Activated CD4-positive, alpha-beta memory T cell treated with anti-CD3 and anti-CD28 coated beads, Interleukin-2, amount 10 ng/mL, durations not matched to agents 7 days and 5 days (primary cell): ENCODE measurements at places on chromosomes 6 and 20. TPM values are rescaled to one million over a fixed set of nuclear protein-coding genes. Genes with fewer than 3 reads are reported as not detected.
A peak's percentile ranks its signal among the peaks of the same experiment; 100 is the strongest.

Gene SRC
- 2.6 TPM for total RNA-seq

Gene ZHX3
- 5.9 TPM for total RNA-seq

Gene DLL1
- not detected for total RNA-seq

Gene RNF182
- not detected for total RNA-seq

Gene ADGRB3
- total RNA-seq: not detected

DNA sequence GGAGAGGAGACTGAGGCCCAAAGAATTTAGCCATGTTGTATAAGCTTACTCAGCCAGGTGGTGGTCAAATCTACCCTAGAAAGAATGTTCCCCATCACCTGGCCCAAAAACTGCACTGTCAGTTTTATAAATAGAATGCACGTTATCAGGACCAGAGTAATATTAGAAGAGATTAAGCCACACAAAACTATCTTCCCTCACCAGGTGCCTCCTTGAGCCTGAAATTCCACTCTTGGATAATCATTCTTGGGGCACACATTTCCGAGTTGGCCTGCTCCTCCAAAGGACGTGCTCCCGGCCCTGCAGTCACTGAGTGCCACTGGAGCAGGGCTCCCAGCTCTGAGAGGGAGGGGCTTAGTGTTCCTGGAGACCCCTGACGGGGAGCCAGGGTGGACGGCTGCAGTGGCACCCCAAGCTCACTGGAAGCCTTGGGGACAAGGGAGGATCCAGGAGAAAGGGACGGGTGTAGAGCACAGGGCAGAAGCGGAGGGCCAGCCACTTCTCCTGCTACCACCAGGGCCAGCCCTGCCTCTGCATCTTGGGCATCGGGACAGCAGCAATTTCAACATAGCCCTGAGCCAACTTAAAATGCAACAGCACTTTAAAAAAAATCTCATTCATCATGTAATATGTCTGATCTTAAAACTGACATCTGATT lies 160.8 kb upstream of the QKI start:
- H3K27me3 ChIP-seq: peaks cover 2% of the 10 kb centered on the region
- H3K4me1 ChIP-seq: no peaks in the 10 kb centered on the region
- DNase-seq: no peak

DNA sequence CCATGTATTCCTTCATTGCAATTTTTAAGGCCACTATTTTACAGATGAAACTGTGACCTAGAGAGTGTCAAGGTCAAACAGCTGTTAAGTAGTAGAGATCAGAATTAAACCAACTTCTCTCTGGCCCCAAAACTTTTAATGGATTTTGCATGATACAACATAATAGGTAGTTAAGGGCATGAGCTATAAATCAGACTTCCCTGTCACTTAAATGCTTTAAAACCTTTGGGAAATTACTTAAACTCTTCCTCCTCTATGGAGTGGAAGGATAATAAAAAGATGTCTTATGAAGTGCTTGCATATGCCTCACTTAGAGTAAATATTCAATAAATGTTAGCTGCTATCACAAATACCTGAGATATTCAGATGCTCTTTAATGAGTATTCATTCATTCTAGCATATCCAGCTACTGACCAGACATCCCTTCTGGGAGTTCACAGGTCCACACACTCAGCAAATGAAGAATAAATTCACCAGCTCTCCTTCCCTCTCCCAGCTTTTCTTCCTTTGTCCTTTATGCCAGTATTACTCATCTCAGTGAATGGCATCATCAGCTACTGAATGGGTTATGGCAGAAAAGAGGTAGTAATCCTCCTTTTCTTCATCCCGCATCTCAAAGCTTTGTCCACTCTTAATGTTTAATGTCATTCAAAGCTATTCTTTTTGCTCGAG lies 36.2 kb downstream of the EYA4 start:
- DNase-seq: no peak
- no peak overlapping the region for H3K27ac ChIP-seq
- no peaks in the 10 kb centered on the region for H3K36me3 ChIP-seq
- H3K4me1 ChIP-seq: no peaks in the 10 kb centered on the region
- H3K4me3 ChIP-seq: no peak overlapping the region

- H3K4me3 ChIP-seq: no peak overlapping the region
- DNase-seq: peak; percentile 17
- no peak overlapping the region for H3K27ac ChIP-seq
- no peaks in the 10 kb centered on the region for H3K36me3 ChIP-seq
- no peaks in the 10 kb centered on the region for H3K27me3 ChIP-seq
These were observed 626.1 kb upstream of the ID4 start for GRCh38 chr6:19210849-19211590.

- H3K36me3 ChIP-seq: peaks cover 3% of the 10 kb centered on the region
- H3K27ac ChIP-seq: no peak overlapping the region
- H3K4me3 ChIP-seq: no peak overlapping the region
- H3K4me1 ChIP-seq: peaks cover 17% of the 10 kb centered on the region
These were observed 932 bp downstream of the PACRG start for GRCh38 chr6:162728706-162729105.

DNA sequence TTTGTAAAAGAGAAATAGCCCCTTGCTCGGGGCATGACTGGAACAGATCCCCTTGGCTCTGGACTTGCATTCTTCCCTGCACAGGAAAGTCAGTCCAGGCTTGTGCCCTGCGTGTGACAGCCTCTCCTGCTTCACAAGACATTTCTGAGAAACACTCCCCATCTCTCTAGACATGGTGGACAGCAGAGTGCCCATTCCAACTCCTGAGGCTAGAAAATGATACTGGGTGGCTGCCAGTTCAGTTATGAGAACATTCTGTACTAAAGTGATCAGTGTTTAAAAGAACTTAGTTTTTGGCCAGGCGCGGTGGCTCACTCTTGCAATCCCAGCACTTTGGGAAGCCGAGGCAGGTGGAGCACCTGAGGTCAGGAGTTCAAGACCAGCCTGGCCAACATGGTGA lies 41.3 kb downstream of the TGM3 start:
- H3K4me3 ChIP-seq: no peak overlapping the region
- DNase-seq: no peak
- H3K4me1 ChIP-seq: no peaks in the 10 kb centered on the region
- no peaks in the 10 kb centered on the region for H3K36me3 ChIP-seq
- peaks cover 1% of the 10 kb centered on the region for H3K27me3 ChIP-seq
- no peak overlapping the region for H3K27ac ChIP-seq

DNA sequence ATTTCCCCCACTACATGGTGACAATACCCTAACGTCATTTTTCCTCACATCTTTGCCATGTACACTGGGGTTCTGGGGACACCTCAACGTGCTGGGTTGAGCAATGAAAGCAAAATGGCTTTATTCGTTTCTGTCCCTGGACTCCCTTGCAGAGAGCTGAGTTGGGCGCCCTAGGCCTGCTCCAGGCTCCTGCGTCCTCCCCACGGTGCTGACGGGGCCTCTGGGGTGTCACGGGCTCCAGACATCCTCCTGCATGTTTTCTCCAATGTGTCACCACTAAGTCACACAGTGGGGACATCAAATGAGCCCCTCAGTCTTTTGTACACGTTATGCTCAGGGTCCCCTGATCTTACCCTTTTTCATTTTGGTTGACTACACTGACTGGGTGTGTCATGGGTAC lies 99.8 kb downstream of the TTLL2 start:
- no peak for DNase-seq
- no peak overlapping the region for H3K4me3 ChIP-seq
- H3K36me3 ChIP-seq: no peaks in the 10 kb centered on the region
- H3K4me1 ChIP-seq: no peaks in the 10 kb centered on the region

GRCh38 chr20:63739130-63740069 lies at the start of gene SLC2A4RG:
Gene SLC2A4RG (plus strand): TSS chr20:63739776. CDS start chr20:63739913, 137 bp downstream.
- DNase-seq: peak; percentile 76
- peaks cover 18% of the 10 kb centered on the region for H3K4me1 ChIP-seq
- H3K4me3 ChIP-seq: peak within 1 kb of the TSS; percentile 62
- no peaks in the 10 kb centered on the region for H3K27me3 ChIP-seq

GRCh38 chr6:149385998-149386646 lies 13.9 kb upstream of the SUMO4 start:
- H3K27ac ChIP-seq: peak overlapping the region; percentile 41
- H3K4me1 ChIP-seq: peaks cover 68% of the 10 kb centered on the region
- H3K27me3 ChIP-seq: no peaks in the 10 kb centered on the region

GRCh38 chr6:137087902-137088301 lies 43.1 kb upstream of the IL20RA start:
- peaks cover 2% of the 10 kb centered on the region for H3K27me3 ChIP-seq
- no peak overlapping the region for H3K27ac ChIP-seq
- H3K4me1 ChIP-seq: peaks cover 5% of the 10 kb centered on the region
- H3K4me3 ChIP-seq: no peak overlapping the region

- no peaks in the 10 kb centered on the region for H3K27me3 ChIP-seq
- no peaks in the 10 kb centered on the region for H3K36me3 ChIP-seq
- DNase-seq: no peak
- H3K27ac ChIP-seq: no peak overlapping the region
- H3K4me3 ChIP-seq: no peak overlapping the region
- no peaks in the 10 kb centered on the region for H3K4me1 ChIP-seq
These were observed 1278.4 kb upstream of the GJE1 start for GRCh38 chr6:140854318-140854717.

- H3K4me3 ChIP-seq: no peak overlapping the region
- H3K4me1 ChIP-seq: no peaks in the 10 kb centered on the region
- no peaks in the 10 kb centered on the region for H3K36me3 ChIP-seq
- DNase-seq: no peak
- no peak overlapping the region for H3K27ac ChIP-seq
- H3K27me3 ChIP-seq: peaks cover 35% of the 10 kb centered on the region
These were observed 52.1 kb downstream of the FAXC start for GRCh38 chr6:99297415-99297814.

DNA sequence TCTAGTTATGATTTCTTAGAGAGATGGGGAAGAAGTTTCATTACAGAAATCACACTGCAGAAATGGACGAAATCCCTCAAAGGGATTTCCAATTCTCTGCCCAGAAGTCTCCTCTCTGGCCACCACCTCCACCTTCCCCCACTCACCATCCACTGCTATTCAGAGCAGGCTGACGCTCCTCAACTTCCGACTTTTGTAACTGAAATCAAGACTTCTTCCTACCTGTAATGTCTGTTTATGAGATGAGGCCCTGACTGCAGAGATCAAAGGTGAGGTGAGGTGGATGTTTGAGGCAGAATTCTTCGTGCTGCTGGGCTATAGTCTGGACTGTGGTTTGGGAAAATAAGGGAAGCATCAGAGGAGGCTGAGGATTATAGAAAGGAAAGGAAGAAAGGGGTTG lies 385.2 kb upstream of the ARID1B start:
- no peak for DNase-seq
- no peaks in the 10 kb centered on the region for H3K36me3 ChIP-seq
- H3K27ac ChIP-seq: no peak overlapping the region
- H3K4me1 ChIP-seq: peaks cover 26% of the 10 kb centered on the region
- H3K4me3 ChIP-seq: no peak overlapping the region

DNA sequence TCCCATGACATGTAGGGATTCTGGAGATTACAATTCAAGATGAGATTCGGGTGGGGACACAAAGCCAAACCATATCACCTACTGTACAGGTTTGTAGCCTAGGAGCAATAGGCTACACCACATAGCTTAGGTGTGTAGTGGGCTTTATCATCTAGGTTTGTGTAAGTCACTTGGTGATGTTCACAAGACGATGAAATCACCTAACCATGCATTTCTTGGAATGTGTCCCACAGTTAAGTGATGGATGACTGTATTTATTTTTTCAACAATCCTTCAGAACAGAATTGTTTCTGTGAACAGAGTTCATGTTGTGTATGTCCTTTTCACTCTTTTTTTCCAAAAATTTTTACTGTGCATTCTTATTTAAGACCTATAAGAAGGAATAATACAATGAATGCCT lies 76.1 kb downstream of the DTD1 start:
- H3K4me3 ChIP-seq: no peak overlapping the region
- H3K36me3 ChIP-seq: no peaks in the 10 kb centered on the region
- DNase-seq: no peak
- H3K4me1 ChIP-seq: no peaks in the 10 kb centered on the region
- H3K27me3 ChIP-seq: no peaks in the 10 kb centered on the region
- H3K27ac ChIP-seq: no peak overlapping the region

GRCh38 chr6:1586256-1586655 lies 23.5 kb upstream of the FOXC1 start:
- no peaks in the 10 kb centered on the region for H3K36me3 ChIP-seq
- no peaks in the 10 kb centered on the region for H3K4me1 ChIP-seq
- no peak overlapping the region for H3K4me3 ChIP-seq
- peaks cover 20% of the 10 kb centered on the region for H3K27me3 ChIP-seq

DNA sequence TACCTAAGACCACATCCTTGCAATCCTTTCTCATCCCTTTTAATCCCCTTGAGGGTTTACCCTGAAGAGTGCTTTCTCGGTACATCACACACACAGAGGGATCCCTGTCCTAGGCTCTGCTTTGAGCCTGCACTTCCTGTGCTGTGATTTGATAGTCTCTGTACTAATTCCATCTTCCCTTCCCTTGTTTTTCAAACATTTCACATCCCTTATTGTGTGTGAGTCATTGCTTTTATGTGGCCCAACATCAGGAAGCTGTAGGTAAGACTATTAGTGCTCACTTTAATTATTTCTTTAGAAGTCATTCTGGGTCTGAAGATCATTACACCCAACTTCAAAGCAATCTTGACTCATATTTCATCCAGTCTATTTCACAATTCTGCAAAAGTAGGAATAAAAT lies 57.2 kb upstream of the ANKEF1 start:
- H3K4me1 ChIP-seq: no peaks in the 10 kb centered on the region
- no peak for DNase-seq
- peaks cover 7% of the 10 kb centered on the region for H3K27me3 ChIP-seq
- H3K36me3 ChIP-seq: no peaks in the 10 kb centered on the region

GRCh38 chr6:146154197-146154596 lies 125.3 kb downstream of the GRM1 start:
- peaks cover 4% of the 10 kb centered on the region for H3K4me1 ChIP-seq
- H3K4me3 ChIP-seq: no peak overlapping the region
- no peak for DNase-seq
- no peaks in the 10 kb centered on the region for H3K36me3 ChIP-seq

- no peak overlapping the region for H3K4me3 ChIP-seq
- DNase-seq: no peak
- no peaks in the 10 kb centered on the region for H3K27me3 ChIP-seq
- H3K27ac ChIP-seq: no peak overlapping the region
- H3K36me3 ChIP-seq: peaks cover 25% of the 10 kb centered on the region
These were observed 3.3 kb downstream of the RMND1 start for GRCh38 chr6:151448623-151449022.

DNA sequence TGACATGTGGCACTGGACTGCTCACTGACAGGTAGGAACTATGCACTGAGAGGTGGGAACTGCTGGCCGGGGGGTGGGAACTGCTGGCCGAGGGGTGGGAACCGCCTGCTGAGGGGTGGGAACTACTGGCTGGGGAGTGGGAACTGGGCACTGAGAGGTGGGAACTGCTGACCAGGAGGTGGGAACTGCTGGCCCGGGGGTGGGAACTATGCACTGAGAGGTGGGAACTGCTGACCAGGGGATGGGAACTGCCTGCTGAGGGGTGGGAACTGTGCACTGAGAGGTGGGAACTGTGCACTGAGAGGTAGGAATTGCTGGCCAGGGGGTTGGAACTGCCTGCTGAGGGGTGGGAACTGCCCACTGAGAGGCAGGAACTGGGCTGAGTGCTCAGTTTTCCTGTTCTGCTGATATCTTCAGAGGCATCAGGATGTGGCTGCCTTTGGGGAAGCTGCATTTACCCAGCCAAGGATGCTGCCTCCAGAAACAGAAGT lies 90.2 kb downstream of the THBS2 start:
- no peaks in the 10 kb centered on the region for H3K4me1 ChIP-seq
- no peak overlapping the region for H3K4me3 ChIP-seq
- DNase-seq: no peak
- H3K27me3 ChIP-seq: no peaks in the 10 kb centered on the region
- H3K27ac ChIP-seq: no peak overlapping the region

- peaks cover 10% of the 10 kb centered on the region for H3K4me1 ChIP-seq
- H3K27me3 ChIP-seq: peaks cover 8% of the 10 kb centered on the region
- no peak overlapping the region for H3K27ac ChIP-seq
- no peak for DNase-seq
- H3K36me3 ChIP-seq: no peaks in the 10 kb centered on the region
These were observed 14.2 kb upstream of the PREX1 start for GRCh38 chr20:48841875-48842529.

GRCh38 chr6:56949925-56950495 lies 4.9 kb upstream of the BEND6 start:
- no peak for DNase-seq
- no peaks in the 10 kb centered on the region for H3K36me3 ChIP-seq
- no peak overlapping the region for H3K27ac ChIP-seq
- H3K4me1 ChIP-seq: peaks cover 16% of the 10 kb centered on the region
- no peak overlapping the region for H3K4me3 ChIP-seq
